ENCODE measurements at places on chromosomes 7 and 10. TPM values are rescaled to one million over a fixed set of nuclear protein-coding genes. Genes with fewer than 3 reads are reported as not detected.

The DNAJC30 gene
- 11.1 TPM for total RNA-seq

The FEZF1 gene
- total RNA-seq, result not detected

The PHKG1 gene
- total RNA-seq, result 1.7 TPM

The CALD1 gene
- 71.8 TPM for total RNA-seq

The ADCY1 gene
- total RNA-seq, result 13.7 TPM

The CRYGN gene
- 0.32 TPM for total RNA-seq

The PPP1R3C gene
- total RNA-seq, result 3.6 TPM

The TECPR1 gene
- 30.3 TPM for total RNA-seq

The RPEL1 gene
- not detected for total RNA-seq

DNA sequence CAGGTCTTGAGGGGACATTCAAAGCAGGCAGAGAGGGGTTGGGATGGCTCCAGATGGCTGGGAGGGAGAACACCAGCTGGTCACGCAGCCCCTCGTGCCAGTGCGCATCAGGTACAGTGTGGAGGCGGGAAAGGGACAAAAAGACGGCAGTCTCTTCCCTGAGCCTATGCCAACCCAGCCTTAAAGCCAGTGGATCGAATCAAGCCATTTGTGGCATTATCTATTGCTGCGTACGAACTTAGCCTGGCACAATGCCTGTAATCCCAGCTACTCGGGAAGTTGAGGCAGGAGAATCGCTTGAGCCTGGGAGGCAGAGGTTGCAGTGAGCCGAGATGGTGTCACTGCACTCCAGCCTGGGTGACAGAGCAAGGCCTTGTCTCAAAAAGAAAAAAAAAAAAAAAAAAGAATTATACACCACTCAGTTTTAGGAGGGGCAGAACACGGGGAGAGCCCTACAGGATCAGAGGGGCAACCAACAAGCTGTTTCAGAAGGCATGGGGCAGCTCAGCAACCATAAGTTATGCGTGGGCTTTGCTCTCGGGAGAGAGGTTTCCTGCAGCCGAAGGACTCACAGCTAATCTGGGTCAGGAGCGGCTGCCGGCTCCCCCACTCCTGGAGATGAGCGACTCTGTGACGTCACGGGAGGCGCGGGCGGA is 356 bp upstream of the NDUFB2 start:
- peaks cover 39% of the 10 kb centered on the region for H3K4me1 ChIP-seq
- H3K27ac ChIP-seq, result peak overlapping the region; percentile 98
- no peaks in the 10 kb centered on the region for H3K36me3 ChIP-seq
- no peaks in the 10 kb centered on the region for H3K27me3 ChIP-seq

DNA sequence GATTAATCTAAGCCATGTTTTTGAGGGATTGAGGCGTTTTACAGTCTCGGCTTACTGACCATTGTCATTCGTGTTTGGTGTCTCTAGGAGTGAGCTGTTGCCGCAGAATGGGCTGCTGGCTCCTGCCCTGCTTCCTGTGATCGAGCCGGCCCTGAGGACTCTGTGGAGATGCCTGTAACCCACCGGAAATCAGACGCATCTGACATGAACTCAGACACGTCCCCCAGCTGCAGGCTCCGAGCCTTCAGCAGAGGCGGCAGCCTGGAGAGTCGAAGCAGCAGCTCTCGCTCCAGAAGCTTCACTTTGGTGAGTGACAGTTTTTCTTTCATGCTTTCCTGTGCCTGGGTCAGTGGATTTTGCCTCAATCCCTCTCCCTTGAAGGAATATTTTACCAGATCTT is 28.8 kb downstream of the PROSER2 start:
- DNase-seq, result no peak
- no peaks in the 10 kb centered on the region for H3K27me3 ChIP-seq
- no peaks in the 10 kb centered on the region for H3K4me1 ChIP-seq
- H3K36me3 ChIP-seq, result peaks cover 3% of the 10 kb centered on the region
- H3K27ac ChIP-seq, result no peak overlapping the region

DNA sequence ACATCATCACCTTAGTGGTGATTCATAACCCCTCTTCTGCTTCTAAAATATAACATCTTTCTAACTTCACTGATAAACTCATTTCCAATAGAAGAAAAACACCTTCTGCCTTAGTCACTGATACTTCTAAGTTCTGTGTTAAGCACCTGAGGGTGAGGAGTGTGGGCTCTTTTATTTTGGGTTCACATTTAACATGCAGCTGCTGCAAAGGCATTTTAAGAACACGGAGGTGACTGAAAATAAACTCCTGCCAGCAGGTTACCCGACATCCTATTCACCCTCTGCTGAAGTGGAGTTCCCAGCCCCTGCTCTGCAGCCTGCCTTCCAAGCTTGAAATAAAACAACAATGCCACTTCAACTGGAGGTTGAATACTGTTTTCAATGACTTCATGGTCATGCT is 202.9 kb upstream of the PLXNA4 start:
- no peak overlapping the region for H3K27ac ChIP-seq
- no peaks in the 10 kb centered on the region for H3K4me1 ChIP-seq
- peaks cover 2% of the 10 kb centered on the region for H3K36me3 ChIP-seq
- no peaks in the 10 kb centered on the region for H3K27me3 ChIP-seq
- no peak for DNase-seq

DNA sequence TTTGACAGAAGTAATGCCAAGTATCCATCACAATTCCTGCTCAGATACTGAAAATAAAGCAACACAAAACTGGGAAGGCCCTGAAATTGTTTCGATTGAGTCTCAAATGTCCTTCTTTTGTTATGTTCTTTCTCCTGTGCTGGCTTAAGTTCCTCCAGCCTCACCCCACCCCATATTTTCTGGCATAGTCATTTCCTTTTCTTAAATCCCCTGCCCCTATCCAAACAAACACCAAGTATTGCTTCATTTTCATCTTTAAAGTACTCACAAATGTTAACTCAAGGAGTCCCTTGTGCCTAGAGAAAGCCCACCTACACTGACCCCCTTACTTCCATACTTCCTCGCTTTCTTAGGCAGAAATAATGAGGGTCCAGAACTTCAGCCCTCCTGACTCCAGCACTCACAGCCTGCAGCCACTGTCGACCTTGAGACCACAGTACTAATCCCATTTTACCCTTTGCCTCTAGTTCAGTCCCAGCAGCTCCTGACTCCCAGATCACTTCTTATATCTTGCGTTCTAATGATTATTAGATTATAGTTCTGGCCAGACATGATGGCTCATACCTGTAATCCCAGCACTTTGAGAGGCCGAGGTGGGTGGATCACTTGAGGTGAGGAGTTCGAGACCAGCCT is 73.2 kb upstream of the ST8SIA6 start:
- H3K27me3 ChIP-seq, result no peaks in the 10 kb centered on the region
- no peak overlapping the region for H3K4me3 ChIP-seq
- DNase-seq, result no peak
- H3K4me1 ChIP-seq, result peaks cover 8% of the 10 kb centered on the region
- no peak overlapping the region for H3K27ac ChIP-seq

- H3K4me1 ChIP-seq, result peaks cover 44% of the 10 kb centered on the region
- no peaks in the 10 kb centered on the region for H3K27me3 ChIP-seq
- no peak for DNase-seq
- no peak overlapping the region for H3K4me3 ChIP-seq
These were observed 348.0 kb downstream of the SORCS1 start for GRCh38 chr10:106816318-106817085.

- no peak overlapping the region for H3K4me3 ChIP-seq
- no peaks in the 10 kb centered on the region for H3K36me3 ChIP-seq
- no peak overlapping the region for H3K27ac ChIP-seq
These were observed 490.6 kb downstream of the CCSER2 start for GRCh38 chr10:84818961-84819360.

DNA sequence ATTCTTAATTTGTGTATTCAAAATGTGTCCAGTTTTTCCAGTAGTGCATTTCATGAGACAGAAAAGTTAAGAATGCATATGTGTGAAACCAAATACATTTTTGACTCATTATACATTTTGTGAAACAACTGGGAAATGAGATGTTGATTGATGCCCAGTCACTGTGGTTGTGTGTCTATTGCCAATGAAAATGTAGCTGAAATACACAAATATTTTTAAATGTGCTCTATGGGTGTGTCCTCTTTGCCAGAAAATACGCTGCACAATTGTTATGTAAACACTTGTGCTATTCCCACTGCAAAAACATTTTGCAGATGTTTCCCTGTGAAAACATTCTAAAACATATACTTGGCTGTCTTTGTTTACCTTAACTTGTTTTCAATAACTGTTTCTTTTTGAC is 395.2 kb downstream of the TFEC start:
- no peak overlapping the region for H3K27ac ChIP-seq
- no peak overlapping the region for H3K4me3 ChIP-seq
- no peaks in the 10 kb centered on the region for H3K4me1 ChIP-seq
- H3K27me3 ChIP-seq, result no peaks in the 10 kb centered on the region

- H3K27me3 ChIP-seq, result no peaks in the 10 kb centered on the region
- H3K27ac ChIP-seq, result no peak overlapping the region
- no peaks in the 10 kb centered on the region for H3K4me1 ChIP-seq
- no peak overlapping the region for H3K4me3 ChIP-seq
These were observed 23.3 kb upstream of the PAPSS2 start for GRCh38 chr10:87636313-87636915.

- no peaks in the 10 kb centered on the region for H3K27me3 ChIP-seq
- no peak overlapping the region for H3K27ac ChIP-seq
- H3K4me1 ChIP-seq, result peaks cover 12% of the 10 kb centered on the region
These were observed 211.6 kb upstream of the AGK start for GRCh38 chr7:141339603-141340002.

DNA sequence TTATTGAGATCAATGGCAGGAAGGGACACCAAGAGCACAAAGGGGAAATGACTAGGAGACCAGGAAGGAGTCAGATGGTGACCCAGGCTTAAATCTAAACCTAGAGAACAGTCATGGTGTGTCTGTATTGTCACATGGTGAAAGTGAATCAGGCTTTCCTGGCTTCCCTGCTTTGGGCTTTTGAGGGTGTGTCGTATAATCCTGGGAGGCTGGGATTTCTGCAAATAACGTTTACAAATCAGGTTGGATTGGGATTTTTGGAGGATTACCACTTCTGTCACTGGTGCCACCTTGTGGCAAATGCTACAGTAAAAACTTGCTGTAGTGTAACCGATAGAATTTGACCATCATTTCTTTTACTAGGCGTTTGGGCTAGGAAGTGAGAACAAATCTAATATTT is 502.6 kb downstream of the NRG3 start:
- H3K4me1 ChIP-seq, result no peaks in the 10 kb centered on the region
- H3K36me3 ChIP-seq, result peaks cover 2% of the 10 kb centered on the region
- no peak overlapping the region for H3K27ac ChIP-seq
- DNase-seq, result no peak
- H3K4me3 ChIP-seq, result no peak overlapping the region

DNA sequence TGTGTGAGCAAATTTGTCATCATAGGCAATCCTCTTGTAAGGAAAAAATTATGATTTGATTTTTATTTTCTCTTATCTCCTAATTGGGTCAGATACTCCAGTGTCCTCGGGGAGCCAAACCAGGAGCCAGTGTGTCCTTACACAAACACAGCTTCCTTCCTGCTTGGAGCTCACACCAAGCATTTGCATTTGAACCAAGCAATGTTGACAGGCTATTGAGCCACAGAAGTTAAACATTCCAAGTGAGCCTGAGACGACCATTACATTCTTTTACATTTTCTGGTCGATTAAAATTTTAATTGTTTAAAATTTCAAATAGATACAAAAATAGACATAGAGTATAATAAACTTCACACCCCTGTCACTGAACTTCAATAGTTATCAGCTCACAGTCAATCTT is 194.8 kb downstream of the CFTR start:
- no peak for DNase-seq
- no peaks in the 10 kb centered on the region for H3K36me3 ChIP-seq
- peaks cover 31% of the 10 kb centered on the region for H3K4me1 ChIP-seq
- no peak overlapping the region for H3K4me3 ChIP-seq

DNA sequence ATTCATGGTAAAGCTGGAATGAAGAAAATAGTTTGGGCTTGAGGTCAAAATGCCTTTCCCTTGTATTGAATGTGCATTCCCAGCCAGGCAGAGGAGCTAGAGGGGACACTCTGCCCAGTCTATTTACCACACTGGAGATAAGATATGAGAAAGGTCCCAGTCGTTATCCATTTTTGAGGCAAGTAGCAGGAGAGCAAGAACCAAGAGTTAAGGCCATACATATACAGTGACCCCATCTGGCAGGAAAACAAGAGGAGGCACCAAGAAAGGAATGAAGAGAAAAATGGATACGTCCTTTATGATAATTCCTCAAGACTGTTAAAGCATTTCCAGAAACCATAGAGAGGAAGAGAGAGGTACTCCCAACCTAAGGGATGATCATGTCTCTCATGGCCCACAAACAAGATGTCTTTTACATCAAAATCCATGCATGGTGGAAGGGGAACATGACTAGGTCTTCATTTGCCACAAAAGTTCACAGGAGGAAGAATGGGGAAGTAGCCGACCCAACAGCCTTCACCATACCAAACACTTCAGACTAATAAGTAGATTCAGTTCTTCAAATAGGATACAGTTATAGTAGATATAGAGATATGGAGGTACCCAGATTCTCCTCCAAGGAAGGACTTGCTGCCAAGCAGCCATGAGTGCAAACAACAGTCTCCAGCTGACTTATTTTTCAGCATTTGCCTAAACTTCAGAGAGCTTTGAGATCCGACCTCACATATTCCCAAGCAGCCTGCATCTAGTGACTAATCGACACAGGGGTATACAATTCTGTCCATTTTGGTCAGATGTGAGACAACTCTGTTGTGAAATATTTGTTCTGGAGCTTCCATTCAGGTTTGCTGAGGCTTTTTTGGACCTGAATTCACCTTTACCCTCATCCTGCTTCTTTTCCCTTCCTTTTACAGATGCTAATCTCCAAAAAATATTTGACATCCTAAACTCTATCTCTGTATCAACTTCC is 61.1 kb upstream of the CCDC71L start:
- H3K36me3 ChIP-seq, result peaks cover 12% of the 10 kb centered on the region
- no peak for DNase-seq
- H3K4me1 ChIP-seq, result peaks cover 30% of the 10 kb centered on the region
- peak overlapping the region; percentile 71 for H3K27ac ChIP-seq
- no peak overlapping the region for H3K4me3 ChIP-seq

DNA sequence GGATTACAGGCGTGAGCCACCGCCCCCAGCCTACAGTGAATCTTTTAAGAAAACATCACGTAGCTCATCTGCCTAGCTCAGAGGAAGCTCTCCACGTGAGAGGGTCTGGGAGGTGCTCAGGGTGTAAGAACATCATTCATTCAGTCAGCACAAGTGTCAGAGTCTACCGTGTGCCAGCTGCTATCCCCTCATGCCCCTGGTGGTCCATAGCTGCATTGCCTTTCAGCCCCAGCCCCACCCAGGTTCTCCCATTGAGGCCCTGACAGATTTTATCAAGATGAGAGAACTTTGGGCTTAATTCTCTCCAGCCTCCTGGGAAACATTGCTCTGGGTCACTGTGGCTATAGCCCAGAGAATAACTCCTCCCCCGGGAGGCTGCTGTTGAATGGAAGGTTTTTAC is 45.1 kb downstream of the ZNF503 start:
- DNase-seq, result no peak
- H3K36me3 ChIP-seq, result no peaks in the 10 kb centered on the region
- H3K4me1 ChIP-seq, result peaks cover 10% of the 10 kb centered on the region
- H3K27ac ChIP-seq, result no peak overlapping the region

- H3K4me1 ChIP-seq, result peaks cover 7% of the 10 kb centered on the region
- H3K36me3 ChIP-seq, result peaks cover 19% of the 10 kb centered on the region
- DNase-seq, result no peak
- no peak overlapping the region for H3K27ac ChIP-seq
- H3K27me3 ChIP-seq, result no peaks in the 10 kb centered on the region
- H3K4me3 ChIP-seq, result no peak overlapping the region
These were observed 271.2 kb downstream of the DIP2C start for GRCh38 chr10:418226-418625.

All from neural crest cell (in vitro differentiated cells).